ENCODE measurements at places on chromosomes 2 and 18. TPM values are rescaled to one million over a fixed set of nuclear protein-coding genes. Genes with fewer than 3 reads are reported as not detected.

Gene EML6
- total RNA-seq: 0.78 TPM

Gene SERPINB11
- not detected for total RNA-seq

Gene ANKRD12
- 137 TPM for total RNA-seq

Gene TTC39C
- 32.7 TPM for total RNA-seq

Gene ABCB11
- total RNA-seq: 0.13 TPM

Gene LYPD6
- total RNA-seq: 2.0 TPM

Gene MAP3K2
- total RNA-seq: 96.2 TPM

Gene NFATC1
- total RNA-seq: 17.6 TPM

Gene DNAJC27
- 14.2 TPM for total RNA-seq

Gene TUBB8B
- not detected for total RNA-seq

DNA sequence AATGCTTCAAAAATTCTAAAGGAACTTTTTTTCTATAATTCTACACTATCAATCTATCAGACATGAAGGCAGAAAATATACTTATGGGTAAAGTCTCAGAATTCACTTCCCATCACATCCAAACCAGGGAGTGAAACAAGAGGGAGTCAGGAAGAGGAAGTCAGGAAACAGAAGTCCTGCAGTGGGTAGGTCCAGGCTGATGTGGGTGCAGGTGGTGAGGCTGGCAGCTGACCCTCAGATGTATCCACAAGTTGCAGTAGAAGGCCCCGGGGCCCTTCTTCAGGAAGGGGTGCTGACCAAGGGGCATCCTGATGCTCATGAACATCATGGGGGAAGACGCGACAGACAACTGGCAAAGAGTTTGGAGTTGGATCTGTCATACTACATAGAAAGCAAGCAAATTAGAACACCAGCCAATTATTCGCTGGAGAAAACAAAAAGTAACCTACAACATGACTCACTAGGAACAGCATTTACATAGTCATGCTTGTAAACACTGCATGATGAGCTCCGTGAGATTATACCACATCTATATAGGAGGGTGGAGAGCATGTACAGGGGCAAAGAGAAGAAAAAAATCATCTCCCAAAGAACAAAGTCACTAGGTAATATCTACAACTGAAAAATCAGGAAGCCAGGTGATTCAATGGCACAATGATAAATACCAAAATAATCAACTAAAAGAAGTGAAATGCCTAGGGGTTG, 4.2 kb downstream of the UXS1 start:
- ATAC-seq: no peak

DNA sequence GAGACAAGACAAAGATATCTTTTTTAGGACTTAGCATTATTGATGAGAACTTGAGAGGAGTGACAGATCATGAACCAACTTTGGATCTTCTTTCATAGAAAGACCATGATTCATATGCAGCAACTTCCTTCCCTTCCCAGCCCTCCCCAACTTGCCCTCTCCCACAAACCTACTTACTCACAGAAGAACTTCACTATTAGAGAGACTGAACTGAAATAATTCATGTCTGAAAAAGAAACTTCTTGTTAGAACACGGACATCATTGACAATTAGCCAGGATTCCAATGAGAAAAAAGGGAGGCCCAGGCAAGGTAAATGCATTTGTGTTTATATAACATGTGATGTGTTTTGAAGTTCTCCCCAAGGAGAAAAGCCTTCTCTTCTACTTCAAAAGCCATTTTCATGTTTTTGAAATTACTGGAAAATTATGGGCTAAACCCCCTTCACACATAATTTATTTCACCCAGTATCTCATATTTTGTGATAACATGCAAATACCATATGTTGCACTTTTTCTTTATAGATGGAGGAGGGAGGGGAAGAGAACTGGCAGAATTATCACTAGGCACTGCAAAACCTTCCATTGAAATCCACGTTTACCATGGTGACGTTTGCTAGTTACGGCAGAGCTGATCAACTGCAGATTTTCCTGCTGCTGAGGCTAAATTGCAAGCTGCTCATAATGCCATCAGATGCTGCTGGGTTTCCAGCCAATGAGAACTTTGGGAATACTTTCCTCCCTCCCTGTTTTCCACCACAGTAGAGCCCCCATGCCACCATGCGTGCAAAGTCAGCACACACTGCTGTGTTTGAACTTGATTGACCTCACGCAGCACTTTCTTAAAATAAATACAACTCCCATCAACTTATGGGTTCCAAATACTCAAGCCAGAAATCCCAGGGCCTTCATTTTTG, 294.7 kb downstream of the MEIS1 start:
- ATAC-seq: no peak

GRCh38 chr2:198558176-198558575, 753.8 kb downstream of the PLCL1 start:
- no peak for ATAC-seq

DNA sequence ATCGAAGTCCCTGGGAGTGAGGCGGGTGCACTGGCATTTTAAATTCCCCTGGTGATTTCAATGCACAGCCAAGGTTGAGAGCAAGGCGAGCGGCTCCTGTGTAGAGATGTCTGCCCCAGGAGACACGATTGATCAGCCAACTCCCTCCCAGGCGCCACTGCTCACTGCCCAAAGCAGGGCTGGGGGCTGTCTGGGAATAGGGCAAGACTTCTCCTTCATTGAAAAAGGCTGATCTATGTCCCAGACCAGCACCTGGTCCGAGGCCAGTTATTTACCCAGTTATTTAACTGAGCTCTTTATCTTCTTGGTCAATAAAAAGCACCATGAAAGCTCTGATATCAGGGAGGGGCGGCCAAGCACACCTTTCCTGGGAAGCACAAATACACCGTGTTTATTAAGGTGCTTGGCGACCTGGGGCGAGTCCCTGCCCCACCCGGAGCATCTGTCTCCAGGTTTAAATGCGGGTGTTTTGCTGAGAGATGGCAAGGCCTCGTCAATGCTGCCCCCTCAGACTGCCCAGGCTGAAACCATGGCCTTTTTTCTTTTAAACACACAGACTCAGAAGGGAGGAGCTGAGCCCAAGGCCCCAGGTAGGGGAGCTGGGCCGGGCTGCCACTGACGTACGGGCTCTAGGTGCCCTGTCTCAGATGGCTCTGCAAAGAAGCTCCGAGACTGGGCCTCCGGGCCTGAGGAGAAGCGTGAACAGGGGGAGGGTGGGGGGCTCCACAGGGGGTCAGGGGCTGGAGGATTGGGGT, 73.9 kb upstream of the HPCAL1 start:
- no peak for ATAC-seq

DNA sequence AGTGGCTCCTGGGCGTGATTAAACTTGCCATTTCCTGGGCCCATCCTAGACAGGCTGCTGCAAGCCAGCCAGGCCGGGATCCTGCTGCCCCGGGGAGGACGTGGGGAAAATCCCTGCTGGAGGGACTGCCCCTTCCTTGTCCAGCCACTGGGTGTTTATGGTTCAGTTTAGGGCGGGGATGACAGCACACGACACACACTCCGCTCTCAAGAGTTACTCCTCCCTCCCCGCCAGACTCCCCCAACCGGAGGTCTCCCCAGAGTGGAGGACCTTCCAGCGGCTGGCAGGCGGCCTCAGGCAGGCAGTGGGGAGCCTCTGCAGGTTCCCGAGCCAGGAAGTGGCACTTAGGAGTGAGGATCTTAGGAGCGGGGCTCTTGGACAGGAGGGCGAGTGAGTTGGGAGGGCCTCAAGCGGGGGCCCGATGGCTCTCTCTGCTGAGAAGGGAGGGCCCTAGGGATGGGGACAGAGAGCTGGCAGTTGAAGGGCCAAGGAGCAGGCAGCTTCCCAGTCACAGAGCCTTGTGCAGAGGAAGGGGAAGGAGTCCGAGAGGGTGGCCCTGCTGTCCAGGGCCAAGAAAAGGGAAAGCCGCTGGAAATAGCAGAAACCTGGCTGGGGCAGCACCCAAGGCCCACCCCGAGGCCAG, 5.7 kb upstream of the GPR35 start:
- ATAC-seq: no peak

- ATAC-seq: peak; percentile 62
Observed at GRCh38 chr2:205858881-205859441, 176.7 kb downstream of the NRP2 start.

DNA sequence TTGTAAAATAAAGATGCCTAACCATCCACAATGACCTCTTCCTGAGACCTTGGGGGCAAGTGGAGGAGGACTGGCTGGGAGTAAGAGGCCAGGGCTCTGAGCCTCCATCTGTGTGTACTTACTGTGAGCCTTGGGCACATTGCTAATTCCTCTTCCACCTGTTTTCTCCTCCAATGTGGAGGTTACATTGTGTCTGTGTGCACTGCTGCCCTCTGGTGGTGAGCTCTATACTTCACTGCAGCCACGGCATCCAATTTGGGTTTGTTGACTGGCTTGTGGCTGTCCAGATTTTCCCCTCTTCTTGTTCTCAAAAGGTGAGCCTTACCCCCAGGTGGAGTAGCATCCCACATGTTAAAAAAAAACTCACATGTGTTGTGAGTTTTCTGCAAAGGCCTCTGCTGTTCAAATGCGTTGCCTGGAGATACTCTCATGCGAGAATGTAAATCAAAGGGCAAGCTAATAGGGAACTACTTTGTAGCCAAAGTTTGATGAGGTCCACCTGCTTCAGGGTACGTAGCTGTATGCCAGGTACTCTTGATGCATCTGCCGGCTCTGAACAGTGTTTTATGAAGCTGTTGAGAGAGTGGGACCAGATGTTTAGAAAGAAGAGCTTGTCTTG, 80.8 kb downstream of the APOB start:
- ATAC-seq: peak; percentile 75

GRCh38 chr2:73006969-73007710, 64.4 kb downstream of the SFXN5 start:
- ATAC-seq: no peak

DNA sequence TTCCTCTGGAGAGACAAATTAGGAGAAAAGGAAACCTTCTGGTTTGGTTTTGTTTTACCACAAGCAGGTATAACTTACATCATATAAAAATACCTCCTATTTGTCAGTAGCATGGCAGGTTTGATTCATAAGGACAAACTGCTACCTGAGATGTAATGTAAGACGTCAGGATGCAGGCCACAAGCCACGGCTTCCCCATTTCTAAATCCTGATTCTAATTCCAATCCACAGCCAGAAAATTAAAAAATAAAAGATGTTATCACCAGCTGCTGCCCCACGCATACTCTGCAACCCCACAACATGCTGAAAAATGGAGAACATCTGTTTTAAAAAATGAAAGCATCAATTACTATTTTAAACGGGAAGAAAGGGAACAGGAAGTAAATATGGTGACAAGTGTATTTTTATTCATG, 197.6 kb downstream of the BCL11A start:
- ATAC-seq: no peak

GRCh38 chr18:76472829-76473228, 22.2 kb downstream of the ZNF516 start:
- no peak for ATAC-seq

DNA sequence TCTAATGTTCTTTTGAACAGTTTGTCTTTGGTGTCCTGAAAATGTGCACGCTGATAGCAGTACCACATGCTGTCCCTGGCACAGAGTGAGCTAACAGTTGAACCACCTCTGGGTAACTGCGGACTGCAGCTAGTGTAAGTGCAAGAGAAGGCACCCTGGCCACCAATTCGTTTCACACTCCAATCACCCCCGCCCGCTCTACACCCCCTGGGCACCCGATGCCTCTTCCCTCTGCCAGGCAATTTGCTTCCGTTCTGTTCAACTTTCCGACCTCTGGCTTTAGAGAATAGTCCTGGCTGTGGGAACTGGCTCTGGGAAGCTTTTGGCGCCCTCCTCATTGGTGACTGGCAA, 1.4 kb downstream of the DOCK10 start:
- ATAC-seq: no peak

DNA sequence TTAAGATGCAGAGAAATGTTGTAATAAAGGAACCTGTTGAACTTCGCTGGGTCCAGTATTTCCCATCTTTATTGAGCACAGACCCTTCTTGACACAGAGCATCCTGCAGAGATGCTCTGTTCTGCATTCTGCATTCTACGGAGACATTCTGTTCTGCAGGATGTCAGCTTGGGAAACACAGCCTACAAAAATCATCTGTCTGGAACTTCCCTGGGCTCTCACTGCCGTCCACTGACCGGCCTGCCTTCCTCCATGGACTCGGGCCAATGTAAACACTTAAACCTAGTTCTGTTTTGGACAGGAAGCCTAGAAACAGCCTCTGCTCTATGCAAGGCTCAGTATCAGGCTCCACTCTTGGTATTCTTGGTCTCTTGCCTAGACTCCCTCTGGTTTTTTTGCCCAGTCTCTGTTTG, 90.0 kb upstream of the PPP1CB start:
- ATAC-seq: peak; percentile 75

GRCh38 chr18:14074187-14074586, 58.0 kb downstream of the ZNF519 start:
- no peak for ATAC-seq

DNA sequence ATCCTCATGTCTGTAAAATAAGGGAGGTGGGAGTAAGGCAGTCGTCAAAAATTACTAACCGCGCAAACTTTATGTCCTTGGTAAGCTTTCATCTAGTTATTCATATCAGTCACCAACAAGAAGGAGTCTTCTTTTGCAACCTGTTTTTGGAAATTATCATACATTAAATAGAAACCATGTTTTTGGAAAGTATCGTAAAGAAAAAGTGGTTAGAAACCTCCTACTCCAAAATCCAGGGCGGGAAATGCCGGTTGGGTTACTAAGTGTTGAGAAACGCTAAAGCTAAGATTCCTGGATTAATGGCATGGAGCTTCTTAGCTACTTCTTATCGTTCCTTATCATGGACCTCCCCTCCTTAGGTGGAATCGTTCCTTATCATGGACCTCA, 778 bp downstream of the BBS5 start:
- no peak for ATAC-seq

DNA sequence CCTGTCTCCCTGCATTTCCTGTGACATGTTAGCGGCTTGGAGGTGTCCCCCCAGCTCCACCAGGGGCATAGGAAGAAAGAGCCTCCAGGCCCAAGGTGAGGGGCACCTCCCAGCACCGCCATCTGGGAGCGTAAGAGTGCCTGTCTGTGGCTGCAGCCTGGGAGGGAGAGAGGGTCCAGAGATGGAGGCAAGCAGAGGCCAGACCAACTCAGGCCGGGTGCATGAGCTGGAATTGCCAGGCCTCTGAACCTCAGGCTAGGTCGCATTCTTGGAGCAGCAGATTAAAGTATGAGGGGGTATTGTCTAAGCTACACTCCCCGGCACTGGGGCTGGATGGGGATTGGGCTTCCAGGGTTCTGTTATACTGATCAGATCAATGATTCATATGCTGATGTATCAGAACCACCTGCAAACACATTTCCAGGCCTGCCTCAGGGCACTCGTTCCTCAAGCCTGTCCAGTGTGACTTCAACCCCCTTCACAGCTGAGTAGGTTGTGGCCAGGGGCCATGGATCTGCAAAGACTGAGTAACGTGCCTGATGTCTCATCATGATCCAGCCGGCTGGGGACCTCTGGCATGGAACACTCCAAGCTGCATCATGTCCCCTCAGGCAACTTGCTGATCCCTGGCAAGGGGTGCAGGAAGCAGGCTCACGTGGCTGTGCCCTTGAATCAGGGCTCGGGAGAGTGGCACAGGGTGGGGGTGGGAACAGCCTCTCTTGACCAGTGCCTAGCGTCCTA, 73.2 kb downstream of the HS1BP3 start:
- no peak for ATAC-seq

All from gastroesophageal sphincter (tissue), 4 donors.